ENCODE measurements at places on chromosomes 3 and 15.

- no peak for DNase-seq
Measured at GRCh38 chr3:99541181-99541580, 97.2 kb upstream of the COL8A1 start.

- DNase-seq = no peak
Measured at GRCh38 chr15:31108836-31109235, 7.3 kb upstream of the TRPM1 start.

DNA sequence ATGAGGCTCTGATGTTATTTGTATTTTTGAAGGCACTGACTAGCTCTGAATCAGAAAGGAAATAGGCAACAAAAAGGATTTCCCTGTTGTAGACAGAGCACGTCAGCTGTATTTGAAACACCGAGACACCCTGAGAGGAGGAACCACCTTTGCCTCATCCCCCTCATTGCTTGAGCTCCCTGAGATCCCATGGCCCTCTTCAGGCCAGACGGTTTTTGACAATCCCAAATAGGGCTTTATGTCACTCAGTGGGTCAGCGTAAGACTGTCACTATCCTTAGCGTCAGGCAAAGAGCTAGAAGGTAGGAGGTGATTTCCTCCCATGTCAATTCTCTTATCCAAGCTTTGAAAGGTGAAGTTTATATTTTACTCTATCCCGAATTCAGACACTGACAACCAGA lies 254.3 kb downstream of the ZNF621 start:
- DNase-seq = no peak

DNA sequence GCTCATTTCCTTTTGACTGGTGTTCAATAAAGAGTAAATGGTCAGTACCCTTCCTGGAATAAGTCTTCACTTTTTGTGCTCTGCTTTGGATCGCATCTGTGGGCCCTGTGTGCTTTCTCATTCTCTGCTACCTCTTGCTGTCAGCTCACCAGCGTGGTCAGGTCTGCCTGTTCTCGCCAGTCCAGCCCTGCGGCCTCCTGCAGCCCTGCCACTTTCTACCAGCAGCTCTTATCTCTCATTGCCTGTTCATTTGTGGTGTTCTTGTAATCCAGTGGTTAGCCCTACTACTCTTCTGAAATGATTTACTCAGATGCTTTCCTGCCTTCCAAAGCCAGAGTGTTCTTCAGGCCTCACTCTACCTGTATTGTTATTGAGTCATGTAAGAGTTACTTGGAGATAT lies 54.8 kb downstream of the CHCHD6 start:
- DNase-seq = no peak

DNA sequence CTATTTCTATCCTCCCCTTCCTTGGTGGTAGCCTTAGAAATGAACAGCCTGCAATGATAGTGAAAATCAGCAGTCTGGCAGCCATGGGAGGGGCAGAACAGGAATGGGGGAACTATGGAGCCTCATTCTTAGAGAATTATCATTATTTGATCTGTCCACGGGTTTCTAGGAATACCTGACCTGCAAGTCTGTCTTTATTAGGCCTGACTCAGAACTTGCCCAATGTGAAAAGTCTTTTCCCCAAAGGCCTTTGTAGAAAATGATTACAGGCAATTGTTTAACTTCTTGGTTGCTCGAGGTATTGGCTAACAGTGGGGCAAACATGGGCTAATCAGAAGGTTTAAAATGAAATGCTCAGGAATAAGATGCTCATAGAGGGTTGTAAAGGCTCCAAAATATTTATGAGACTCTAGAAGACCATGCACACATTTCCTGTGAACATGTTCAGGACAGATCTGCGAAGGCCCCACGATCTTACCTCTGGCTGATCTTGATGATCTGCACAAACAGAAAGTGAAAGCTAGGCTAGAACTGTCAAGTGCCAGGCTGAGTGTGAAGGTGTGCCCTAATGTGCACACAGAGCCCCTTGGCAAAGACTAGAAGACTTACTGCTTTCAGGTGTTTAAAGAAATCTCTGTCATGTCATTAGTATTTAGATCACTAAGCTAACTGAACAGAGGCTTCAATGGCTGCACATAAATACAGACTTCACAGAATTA lies 39.6 kb upstream of the LAMP3 start:
- no peak for DNase-seq

GRCh38 chr3:185318141-185318540 lies 44.8 kb upstream of the MAP3K13 start:
- no peak for DNase-seq

- DNase-seq = no peak
Measured at GRCh38 chr3:158407844-158408517, 163.0 kb upstream of the MLF1 start.

DNA sequence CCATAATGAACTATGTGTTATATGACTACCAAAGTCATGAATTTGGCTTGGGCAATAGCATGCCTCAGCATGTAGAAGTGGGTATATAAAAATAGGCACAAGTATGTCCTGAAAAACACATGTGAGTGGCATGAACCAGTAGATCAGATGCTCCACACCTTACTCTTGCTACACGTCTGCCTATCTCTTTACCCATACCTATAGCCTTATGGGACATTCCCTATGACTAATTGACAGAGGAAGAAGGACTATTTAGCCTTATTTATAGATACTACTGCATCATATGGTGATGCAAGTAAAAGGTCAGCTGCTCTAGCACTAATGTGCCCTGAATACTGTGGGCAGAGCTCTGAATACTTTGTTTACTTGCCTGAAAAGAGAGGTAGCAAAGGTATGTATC lies 81.0 kb upstream of the ZPLD1 start:
- no peak for DNase-seq

DNA sequence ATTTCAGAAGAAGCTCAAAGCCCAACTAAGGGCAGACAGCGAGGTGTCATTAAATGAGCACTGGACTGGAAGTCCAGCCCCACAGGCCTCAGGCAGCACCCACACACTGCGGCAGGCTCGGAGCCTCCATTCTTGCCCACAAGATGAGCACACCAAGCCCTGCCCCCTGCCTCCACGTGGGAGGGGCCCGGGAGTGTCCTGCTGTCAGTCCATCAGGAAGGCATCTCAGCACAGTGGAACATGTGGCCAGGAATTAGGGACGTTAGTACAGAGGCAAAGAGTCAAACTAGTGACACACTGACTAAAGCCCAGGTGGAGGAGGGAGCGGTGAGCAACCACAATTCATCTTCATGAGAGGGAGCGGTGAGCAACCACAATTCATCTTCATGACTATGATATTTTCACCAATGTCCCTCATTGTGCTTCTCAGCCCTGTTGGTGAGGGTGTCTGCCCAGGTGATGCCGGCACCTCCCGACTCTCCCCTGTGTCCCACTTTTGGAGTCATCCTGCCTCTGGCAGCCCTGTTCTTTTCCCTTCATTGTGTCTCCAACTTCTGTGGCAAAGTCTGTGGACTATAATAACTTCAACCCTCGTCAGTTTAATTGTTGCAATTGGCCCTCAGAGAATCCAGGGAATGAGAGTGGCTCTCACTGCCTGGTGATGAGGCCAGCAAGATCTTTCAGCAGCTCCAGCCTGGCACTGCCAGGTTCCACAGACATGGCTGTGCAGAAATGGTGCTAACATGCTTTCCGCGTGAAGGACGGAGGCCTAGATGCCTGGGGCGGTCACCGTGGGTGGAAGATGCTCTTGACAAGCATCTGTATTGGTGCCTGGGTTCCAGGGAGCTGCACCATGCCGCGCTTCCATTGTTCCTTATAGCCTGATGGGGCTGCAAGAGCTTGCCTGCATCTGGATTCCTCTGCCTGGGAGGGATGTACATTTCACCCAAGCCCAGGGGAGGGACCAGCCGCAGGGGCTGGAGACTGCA lies 23.1 kb upstream of the SKOR1 start:
- no peak for DNase-seq

DNA sequence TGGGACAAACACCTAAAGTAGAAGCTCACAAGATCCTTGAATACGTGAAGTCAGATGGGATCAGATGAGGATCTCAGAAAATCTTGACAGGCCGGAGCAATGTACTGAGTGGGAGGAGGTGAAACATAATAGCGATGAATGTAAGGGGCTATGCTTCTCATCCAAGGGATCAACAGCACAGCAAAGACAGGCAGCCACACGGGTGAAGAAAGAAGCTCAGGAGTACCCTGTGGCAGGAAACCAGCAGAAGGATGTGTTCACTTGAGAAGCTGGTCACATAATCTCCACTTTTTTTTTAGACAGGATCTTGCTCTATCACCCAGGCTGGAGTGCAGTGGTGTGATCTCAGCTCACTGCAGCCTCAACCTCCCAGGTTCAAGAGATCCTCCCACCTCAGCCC lies 92.4 kb downstream of the MEGF11 start:
- no peak for DNase-seq

DNA sequence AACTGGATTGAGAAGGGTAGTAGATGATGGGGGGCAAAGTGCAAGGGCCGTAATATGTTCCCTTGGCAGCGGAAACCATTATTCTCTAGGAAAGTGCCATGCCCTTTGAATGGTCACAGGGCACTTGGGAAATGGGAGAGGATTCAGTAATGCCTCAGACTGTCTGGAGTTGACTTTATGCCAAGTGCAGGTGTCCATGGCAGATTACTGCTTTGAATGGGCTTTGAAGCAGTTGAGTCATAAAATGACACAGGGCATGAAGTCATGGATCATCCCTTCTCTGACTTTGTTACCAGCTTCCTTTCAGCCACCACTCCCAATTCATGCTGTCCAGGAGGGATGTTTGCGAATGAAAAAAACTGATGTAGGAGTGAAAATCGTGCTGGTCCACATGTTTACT lies 20.1 kb downstream of the AADACL2 start:
- DNase-seq = no peak

GRCh38 chr3:20403986-20404740 lies 218.2 kb upstream of the SGO1 start:
- no peak for DNase-seq

GRCh38 chr3:12301513-12301912 lies 12.6 kb downstream of the PPARG start:
- DNase-seq = no peak

DNA sequence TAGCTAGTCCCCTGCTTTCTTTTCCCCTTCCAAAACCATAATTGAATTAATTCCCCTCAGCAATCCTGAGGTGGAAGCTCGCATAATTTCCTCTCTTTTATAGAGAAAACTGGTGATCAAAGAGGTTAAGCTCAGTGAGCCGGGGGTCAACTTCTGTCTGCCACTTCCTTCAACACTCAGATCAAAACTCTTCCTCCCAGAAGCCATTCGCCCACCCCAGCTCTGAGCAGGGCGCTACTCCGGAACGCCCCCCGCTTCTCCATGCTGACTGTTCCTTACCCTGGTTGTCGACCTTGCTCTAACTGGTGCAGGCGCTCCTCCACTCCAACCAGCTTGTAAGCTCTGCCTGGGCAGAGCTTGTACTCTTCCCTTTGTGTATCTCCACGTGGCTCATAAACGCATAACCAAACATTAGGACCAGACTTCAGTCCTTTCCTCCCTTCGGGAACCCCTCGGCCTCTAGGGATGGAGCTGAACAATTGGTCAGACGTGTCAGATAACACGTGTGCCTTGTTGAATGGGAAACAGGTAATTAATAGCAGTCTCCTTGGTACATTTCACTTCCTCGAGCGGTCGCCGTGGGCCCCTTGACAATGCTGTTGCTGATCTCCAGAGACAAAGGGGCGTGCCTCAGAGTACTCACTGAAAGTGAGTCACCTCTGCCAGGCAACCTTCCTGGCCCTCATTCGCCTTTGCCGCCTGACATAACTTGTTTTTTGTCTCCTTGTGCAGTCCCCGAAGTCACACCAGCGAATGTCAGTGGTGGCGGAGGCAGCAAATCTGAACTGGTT lies 71.8 kb downstream of the IL5RA start:
- no peak for DNase-seq

- DNase-seq = no peak
Measured at GRCh38 chr3:185342459-185343174, 20.3 kb upstream of the MAP3K13 start.

DNA sequence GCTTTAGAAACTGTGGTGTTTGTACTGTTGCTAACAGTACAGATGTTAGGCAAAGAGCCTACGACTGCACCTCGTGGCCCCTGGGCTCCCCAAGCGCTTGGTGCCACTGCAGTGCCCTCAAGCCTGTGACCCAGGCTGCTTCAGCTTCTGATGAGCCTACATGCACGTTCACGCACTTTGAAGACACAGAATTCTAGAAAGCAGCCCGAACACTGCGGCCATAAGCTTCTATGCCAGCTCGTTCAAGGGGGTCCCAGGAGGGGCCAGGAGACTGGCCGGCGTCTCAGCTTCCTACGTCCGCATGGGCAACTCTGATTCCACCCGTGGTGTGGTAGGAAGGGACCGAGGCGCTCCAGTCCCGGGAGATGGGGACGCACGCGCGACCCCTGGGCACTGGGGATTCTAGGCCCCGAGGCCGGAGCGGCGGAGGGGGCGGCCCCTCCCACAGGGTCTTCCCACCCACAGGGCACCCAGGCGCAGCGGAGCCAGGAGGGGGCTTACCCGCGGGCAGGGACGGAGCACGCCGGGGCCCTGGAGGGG lies 653 bp downstream of the MYO5C start:
- no peak for DNase-seq

- DNase-seq = no peak
Measured at GRCh38 chr15:99536422-99537040, 29.3 kb upstream of the MEF2A start.

DNA sequence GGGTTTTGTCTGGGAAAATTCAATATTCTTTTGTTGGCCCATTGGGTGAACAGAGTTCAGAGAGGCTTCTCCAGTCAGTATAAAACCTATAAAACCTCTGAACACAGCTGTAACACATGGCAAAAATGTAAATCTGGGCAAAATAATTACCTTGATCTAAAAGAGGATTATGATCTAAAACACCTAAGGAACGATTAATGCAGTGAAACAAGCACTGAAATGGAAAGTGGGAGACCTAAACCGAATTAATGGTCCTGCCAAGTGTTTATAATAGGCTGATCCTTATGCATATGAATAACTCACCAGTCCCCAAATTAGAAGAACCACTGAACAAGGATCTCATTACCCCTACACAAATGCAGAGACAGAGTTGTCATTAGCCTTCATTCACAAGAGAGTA lies 32.6 kb downstream of the AVEN start:
- DNase-seq = no peak

DNA sequence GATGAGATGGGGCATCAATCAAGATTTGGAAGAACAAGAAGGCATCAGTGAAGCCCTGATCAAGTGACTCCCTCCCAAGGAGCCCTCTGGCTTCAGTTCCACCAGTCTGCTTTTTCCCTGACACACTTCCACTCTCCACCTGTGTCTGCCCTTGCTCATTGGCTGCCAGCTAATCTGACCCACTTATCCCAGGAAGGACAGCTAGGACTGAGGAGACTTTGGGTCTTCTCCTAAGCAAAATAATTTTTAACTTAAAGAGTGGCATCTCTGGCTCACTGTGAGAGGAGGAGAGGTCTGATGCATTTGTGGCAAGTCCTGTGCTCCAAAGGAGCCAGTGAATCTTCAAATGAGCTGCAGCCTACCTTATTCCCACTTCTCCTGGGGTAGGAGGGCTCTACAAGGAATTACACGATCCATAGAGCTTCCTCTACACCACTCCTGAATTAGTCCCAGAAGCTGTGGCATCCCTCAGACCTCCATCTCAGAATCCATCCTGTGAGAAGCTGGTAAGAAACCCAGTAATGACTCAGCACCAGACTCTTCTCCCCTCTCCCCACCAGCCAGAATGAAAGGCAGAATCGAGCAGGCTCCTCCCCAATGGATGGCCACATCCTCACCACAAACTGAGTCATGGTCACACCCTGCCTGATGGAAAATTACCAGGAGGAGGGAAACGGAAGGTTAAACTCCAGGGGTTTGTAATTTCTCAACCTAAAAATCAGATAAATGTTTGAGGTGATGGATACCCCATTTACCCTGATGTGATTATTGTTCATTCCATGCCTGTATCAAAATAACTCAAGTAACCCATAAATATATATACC lies 6.3 kb upstream of the PKM start:
- DNase-seq = peak; percentile 73

GRCh38 chr3:191682961-191683360 lies 222.0 kb downstream of the PYDC2 start:
- DNase-seq = no peak
